ENCODE measurements at places on chromosomes 12 and 14.
A peak's percentile ranks its signal among the peaks of the same experiment; 100 is the strongest.

- DNase-seq = no peak
Observed at GRCh38 chr12:109723311-109723881, 9.8 kb downstream of the FAM222A start.

GRCh38 chr14:44606576-44606975 lies 99.5 kb upstream of the FSCB start:
- no peak for DNase-seq

- DNase-seq = no peak
Observed at GRCh38 chr12:24083838-24084237, 134.4 kb upstream of the SOX5 start.

DNA sequence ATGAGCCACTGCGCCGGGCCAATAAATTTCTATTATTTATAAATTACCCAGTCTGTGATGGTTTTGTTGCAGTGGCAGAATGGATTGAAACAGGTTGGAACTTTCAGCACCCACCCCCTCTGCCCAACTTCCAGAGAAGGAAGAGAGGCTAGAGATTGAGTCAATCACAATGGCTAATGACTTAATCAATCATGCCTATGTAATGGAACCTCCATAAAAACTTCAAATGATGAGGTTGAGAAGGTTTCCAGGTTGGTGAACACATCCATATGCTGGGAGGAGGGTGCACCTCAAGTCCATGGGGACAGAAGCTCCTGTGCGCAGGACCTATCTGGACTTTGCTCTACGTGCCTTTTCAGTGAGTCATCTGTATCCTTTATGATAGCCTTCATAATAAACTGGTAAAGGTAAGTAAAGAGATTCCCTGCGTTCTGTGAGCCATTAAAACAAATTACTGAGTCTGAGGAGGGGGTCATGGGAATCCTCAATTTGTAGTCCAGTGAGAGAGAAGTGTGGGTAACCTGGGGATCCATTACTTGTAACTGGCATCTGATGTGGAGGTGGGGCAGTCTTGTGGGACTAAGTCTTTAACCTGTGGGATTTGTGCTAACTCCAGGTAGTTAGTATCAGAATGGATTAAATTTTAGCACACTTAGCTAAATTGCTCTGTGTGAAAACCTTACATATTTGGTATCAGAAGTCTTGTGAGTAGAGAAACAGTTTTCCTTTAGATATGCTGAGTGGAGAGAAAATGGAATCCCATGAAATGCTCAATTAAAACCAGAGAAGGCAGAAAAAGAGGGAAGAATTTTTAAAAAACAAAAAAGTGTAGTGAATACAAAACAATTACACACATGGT lies 11.7 kb upstream of the NGDN start:
- no peak for DNase-seq

DNA sequence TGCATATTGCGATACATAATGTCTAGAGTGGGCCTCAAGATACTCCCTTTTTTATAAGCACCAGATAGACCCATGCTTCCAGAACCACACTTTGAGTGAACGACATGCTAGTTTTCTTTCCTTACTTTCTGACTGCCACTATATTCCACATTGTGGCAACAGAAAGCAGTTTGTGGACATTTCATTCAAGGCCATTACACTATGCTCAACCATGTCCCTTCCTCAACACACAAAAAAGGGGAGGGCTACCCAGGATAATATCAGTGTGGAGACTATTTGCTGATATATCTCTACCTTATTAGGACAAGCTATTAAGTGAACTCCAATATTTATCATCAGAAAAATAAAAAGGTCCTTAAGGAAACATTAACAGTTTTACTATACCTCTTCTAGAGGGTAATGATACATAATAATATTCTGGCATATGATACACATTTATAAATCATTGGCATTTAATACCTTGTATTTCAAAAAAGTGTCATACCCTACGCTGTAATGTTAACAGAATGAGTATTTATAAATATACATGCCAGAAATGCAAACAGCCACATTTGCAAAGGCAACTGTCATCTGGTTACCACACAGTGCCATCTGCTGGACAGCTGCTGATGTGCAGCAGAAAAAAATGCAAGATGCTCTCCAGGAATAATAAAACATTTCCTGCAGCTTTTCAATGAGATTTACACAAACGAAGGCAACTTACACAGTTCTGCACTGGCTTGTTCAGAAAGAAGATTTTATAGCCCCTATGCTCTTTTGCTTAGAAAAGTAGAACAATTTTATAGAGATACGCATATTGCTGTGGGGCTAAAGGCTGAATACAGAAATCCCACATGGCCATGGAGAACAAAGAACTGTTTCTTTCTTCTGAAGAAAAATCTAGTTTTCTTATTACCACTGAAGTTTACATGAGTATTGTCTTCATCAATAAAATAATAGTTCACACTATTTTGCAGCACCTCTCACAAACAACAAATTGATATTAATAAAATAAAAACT lies 182.2 kb upstream of the GRIP1 start:
- peak; percentile 11 for DNase-seq

GRCh38 chr14:51807356-51807755 lies 53.1 kb upstream of the GNG2 start:
- no peak for DNase-seq

GRCh38 chr12:6606331-6607131 lies 648 bp downstream of the CHD4 start:
- peak; percentile 57 for DNase-seq

DNA sequence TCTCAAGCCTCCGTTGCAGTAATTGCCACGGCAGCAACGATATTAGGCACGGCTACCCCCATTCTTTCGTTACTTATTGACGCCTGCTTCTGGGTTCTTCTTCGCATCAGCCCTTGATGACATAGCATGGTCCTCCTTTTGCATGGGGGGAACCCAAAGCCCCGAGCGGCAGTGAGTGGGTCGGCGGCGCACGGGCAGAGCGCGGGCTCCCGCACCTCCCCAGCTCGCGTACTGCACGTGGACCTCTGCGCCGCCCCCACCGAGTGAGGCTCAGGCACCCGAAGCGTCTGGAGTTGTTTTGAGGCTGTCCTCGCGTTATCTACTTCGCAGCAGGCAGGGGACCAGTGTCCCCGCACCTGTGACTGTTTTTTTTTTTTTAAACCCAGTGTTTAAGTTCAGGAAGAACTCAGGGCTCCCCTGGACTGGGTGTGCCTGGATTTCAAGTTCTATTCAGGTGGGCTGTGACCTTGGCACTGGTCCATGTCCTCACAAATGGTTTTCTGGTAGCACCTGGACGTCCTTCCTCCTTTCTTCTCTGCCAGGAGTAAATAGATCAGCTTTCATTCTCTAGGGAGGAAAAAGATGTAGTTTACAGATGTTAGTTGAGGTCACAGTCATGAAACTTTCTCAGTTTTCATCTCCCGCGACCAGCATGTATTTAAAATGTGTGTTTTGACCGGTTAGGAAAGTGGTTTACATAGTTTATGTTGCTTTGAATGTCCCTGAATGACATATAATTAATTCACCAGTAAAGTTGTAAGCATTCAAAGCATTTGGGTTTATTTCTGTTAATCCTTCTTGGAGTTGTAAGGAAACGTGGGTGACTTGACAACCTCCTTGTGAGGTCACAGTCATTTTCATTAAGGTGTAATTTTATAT lies 1.4 kb upstream of the FOXN4 start:
- DNase-seq = no peak

- no peak for DNase-seq
Observed at GRCh38 chr12:14756334-14757143, 46.7 kb downstream of the WBP11 start.

- DNase-seq = no peak
Observed at GRCh38 chr14:47240748-47241437, 434.5 kb downstream of the MDGA2 start.

DNA sequence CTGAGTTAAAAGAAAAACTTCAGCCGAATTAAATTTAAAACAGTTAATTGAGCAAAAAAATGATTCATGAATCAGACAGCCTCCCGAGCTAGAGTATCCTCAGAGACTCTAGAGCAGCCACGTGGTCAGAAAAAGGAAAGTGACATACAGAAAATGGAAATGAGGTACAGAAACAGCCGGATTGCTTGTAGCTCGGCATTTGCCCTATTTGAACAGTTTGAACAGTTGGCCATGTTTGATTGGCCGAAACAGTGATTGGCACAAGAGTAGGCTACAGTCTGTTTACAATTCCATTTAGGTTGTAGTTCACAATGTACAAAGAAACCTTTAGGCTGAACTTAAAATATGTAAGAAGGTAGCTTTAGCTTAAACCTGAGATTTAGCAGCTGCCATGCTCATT lies 12.9 kb upstream of the OXA1L start:
- DNase-seq = no peak

DNA sequence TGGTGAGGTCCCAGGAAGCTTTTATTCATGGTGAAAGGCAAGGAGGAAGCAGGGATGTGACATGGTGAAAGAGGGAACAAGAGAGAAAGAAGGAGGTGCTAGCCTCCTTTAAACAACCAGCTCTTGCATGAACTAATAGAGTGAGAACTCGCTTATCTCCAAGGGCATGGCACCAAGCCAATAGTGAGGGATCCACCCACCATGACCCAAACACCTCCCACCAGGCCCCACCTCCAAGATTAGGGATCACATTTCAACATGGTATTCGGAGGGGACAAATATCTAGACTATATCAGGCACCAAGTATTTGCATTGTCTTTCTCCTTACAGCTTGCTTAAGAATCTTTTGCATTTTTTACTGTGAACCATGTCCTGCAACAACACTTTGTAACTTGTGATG lies 91.9 kb upstream of the DHRS4 start:
- no peak for DNase-seq

DNA sequence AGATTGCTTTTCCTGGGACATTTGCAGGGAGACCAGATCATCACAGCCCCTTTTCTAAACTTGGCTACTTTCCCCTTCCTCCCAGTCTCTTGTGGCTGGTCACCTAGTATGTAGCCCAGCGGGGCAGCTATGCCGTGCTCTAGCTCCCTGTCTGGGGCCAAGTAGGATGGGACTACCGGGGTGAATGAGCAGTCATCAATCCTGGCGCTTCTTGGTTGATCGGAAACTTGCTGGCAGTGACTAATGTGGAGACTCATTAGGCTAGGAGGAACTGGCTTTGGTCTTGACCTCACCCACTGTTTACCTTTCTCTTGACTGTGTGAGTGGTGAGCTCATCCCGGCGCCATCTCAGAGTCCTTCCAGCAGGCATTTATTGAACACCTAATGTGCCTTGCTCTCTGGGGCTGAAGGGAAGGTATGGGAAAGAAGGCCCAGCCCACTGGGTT lies 15.9 kb downstream of the PLEKHG3 start:
- DNase-seq = no peak

DNA sequence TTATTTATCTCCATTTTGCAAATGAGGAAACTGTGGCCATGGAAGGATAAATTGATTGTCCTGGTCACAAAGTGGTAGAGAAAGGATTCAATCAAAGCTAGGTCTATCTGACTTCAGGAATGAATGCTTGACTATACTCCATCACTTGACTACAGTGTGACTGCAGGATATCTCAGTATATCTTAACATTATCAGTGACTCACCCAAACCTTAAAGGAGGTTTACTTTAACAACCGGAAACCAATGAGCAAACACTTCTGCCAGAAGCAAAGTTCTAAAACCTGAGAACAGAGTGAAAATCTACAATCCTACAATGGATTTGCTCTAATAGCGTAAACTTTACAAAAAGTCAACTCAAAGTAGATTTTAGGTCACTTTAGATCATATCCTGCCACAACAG lies 277.0 kb downstream of the CEP128 start:
- DNase-seq = no peak

DNA sequence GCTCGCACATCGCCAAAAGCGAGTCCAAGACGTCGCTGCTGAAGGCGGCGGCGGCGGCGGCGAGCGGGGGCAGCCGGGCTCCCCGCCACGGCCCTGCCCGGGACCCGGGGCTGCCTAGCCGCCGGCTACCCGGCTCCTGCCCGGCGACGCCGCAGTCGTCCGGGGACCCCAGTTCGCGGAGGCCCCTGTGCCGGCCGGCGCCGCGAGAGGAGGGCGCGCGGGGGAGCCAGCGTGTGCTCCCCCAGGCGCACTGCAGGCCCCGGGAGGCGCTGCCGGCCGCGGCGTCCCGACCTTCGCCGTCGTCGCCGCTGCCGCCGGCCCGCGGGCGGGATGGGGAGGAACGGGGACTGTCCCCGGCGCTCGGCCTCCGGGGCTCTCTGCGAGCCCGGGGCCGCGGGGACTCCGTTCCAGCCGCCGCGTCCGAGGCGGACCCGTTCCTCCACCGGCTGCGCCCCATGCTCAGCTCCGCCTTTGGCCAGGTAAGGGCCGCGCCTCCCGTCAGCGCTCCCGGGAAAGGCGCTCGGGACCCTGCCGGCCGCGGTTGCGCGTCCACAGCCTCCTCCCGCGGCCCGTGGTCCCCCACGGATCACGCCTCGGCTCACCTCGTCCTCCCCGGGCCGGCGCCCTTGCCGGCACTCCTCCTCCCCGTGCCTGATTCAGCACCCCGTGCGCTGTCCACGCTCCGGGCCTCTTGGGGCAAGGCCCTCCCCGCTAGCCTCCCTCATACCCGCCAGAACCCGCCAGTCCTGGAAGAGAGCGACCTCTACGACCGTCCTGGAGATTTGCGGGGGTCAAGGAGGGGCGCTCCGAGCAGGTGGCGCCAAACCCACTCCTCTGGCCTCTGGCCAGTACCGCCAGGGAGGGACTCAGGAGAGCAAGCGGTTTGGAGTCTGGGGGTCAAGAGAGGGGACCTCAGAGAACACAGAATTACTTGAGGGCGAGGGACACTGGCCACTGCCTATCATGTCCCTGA lies 721 bp downstream of the CABP1 start:
- peak; percentile 41 for DNase-seq

GRCh38 chr14:99560922-99561683 lies 42.9 kb downstream of the CCDC85C start:
- no peak for DNase-seq

- DNase-seq = no peak
Observed at GRCh38 chr12:54369597-54370131, 5.4 kb upstream of the GPR84 start.

GRCh38 chr12:90261283-90261682 lies 552.6 kb upstream of the ATP2B1 start:
- no peak for DNase-seq

DNA sequence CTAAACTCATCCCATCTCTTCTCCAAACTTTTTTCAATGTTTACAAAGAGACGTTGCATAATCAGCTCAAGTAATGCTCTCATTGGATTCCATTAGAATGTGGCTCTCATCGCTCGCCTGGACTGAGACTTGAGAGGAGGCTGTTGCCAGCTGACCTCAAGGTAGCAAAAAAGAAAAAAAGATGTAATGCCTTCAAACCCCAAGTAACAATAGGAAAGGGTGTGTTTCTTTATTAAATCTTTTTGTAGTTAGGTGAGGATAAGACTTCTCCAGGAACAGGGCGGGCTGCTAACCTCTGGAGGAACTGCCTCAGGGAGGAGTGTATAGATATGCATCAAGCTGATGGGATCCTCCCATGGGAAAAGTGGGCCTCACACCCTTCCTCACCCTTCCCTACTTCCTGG lies 956 bp upstream of the PTHLH start:
- no peak for DNase-seq

Measured in central memory CD4-positive, alpha-beta T cell (primary cell).